Ecto neural progenitor cell (in vitro differentiated cells): ENCODE measurements at places on chromosomes 13 and 19.

DNA sequence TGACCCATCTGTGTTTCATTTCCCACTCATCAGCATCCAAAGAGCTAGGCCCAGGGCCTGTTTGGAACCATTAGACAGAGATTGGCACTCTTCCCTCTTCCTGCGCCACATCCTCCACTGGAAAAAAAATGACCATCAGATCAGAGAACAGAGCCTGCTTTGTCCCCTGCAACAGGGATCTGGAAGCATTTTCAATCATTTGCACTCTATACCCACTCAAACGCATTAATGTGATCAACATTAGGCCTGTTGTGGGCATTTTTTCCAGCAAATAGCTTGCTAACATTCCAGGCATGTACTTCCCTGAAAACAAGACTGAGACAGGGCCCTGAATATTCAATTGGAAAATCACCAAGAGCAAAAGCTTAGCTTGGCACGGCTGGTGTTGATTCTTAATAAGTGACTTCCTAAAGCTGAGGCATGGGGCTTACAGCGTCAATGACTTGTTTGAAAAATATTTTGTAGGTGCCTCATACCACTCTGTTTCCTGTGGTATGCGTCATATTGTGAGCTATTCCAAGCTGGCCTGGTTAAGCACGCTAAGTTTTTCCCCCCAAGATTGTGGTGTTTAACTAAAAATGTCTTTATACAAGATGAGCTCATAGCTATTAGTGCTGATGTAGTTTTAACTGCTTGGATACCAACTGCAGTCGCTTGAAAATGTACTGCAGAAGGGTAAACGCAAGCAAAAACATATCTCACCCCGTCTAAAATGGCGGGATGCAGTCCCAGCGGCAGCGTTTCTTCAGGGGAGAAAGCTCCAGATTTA, 404.4 kb downstream of the SPRY2 start:
- DNase-seq, result no peak

GRCh38 chr13:31413516-31413915, 213.7 kb downstream of the B3GLCT start:
- DNase-seq, result no peak

DNA sequence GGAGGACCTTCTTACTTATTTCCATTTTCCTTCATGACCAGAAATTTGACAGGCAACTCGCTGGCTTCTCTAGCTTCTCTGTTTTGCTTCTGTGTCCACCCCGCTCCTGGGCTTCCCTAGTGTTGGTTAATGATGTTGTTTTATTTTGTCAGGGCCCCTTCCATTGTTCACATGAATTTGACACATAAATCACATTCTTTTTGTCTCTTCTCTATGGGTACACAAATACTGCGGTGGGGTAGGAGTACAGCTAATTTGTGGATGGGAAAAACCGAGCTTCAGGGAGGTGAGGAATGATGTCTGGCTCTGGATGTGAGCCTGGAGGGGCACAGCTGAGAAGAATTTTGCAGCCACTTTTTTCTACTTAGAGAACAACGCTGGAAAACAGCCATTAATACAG, 199.8 kb downstream of the DNAJC15 start:
- no peak for DNase-seq

DNA sequence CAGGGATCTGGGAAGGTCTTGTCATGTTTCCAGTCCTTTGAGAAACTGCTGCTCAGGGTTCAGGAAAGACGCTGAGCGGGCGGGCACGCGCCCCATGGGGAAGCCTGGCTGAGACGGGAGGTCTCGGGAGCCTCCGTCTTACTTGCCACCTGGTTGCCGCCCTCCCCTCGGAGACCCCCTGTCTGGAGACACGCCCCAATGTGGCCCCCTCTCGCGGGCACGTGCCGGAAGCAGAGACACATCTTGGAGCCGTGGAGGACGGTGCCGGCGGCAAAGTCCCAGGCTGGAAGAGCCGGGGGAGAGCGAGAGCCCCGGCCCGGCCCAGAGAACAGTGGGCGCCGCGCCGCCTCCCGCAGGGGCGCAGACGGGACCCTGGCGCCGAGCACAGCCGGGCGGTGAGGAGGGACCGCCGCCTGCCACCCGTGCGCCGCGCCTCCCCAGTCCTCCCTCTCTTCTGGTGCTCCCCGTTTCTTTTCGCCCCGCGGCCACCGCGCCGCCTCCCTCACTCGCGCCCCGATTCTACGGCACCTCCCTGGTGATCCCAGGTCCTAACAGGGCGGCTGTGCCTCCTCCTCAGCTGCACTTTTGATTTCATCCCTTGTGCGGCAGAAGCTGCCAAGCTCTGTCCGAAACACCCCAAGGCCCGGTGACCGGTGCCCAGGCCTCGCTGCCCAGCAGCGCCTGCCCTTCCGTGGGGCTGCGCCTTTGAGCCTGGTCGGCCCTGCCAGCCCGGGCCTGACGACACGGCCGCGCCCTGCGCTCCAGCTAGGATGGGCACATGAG, 15.5 kb downstream of the GJB2 start:
- no peak for DNase-seq

GRCh38 chr13:76378767-76379166, 507.4 kb downstream of the KCTD12 start:
- no peak for DNase-seq

GRCh38 chr13:98900442-98900841, 77.4 kb downstream of the DOCK9 start:
- no peak for DNase-seq

GRCh38 chr13:107462501-107462900, 752.8 kb downstream of the LIG4 start:
- no peak for DNase-seq

GRCh38 chr19:1183543-1184172, 9.6 kb upstream of the SBNO2 start:
- DNase-seq, result peak; percentile 57

DNA sequence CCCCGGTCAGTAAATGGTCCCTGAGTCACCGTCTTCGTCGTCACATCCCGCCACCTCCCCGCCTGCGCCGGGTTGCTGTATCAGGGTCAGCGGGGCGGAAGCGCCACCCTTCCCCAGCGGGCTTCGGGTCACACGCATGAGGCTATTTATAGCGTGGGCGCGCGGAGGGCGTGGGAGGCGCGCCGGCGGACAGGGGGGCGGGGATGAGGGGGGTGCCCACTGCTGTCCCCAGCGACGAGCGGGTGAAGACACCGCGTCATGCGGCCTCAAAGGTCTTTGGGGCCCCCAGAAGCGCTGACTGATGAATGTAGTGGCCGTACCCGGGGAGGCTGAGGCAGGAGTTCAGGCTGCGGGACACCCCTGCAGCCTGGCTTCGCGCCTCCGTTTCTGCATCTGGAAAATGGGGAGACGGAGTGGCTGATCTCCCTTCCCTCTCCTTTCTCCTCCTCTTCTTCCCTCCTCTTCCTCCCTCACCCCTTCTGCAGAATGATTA, 7.9 kb downstream of the UNC13A start:
- peak; percentile 65 for DNase-seq

DNA sequence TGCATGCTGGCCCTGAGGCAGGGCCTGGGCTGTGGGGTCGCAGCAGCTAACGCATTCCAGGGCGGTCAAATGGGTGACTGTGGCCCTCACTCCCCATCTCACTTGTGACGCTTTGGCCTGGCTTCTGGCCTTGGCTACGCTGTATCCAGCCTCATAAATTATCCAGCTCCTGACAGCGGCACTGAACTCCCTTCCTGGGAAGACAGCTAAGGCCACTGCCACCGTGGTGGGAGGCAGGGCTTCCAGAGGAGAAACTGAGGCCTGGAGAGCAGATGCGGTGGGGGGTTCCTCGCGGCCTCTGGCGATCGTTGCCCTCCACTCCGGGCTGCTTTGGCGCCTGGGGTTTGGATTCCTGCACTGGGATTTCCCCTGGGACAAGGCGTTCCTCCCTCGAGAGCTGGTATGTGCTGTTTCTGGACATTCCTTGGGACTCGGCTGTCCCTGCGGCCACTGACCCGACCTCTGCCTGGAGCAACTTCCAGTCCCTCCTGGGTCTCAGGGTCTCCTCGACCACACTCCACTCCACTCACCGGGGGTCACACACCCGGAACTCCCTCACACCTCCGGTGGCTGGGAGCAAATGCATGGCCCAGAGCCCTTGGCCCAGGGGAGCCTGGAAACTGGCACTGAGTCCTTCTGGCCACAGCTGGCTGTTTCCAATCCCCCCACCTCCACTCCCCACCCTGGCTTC, 3.4 kb downstream of the TBXA2R start:
- no peak for DNase-seq

DNA sequence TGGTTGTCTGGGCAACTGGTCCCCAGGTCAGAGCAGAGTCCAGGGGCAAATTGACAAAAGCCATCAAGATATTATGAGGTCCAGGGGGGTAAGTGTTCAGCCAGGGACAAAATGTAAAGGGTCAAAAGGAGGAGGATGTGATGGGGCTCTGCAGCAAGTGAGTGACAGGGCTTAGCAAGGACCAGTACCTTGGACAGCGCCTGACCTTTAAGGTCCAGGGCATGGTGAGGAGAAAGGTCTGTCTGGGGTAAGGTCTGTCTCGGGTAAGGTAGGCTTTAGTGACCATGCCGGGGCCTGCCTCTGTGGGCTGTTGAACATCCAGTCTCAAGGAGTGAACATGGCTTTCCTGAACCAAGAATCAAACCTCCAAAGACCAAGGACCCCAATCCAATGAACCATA, 6.3 kb upstream of the ZNF358 start:
- DNase-seq, result no peak

GRCh38 chr19:14814982-14815652, 19.9 kb downstream of the OR7A5 start:
- DNase-seq, result no peak

DNA sequence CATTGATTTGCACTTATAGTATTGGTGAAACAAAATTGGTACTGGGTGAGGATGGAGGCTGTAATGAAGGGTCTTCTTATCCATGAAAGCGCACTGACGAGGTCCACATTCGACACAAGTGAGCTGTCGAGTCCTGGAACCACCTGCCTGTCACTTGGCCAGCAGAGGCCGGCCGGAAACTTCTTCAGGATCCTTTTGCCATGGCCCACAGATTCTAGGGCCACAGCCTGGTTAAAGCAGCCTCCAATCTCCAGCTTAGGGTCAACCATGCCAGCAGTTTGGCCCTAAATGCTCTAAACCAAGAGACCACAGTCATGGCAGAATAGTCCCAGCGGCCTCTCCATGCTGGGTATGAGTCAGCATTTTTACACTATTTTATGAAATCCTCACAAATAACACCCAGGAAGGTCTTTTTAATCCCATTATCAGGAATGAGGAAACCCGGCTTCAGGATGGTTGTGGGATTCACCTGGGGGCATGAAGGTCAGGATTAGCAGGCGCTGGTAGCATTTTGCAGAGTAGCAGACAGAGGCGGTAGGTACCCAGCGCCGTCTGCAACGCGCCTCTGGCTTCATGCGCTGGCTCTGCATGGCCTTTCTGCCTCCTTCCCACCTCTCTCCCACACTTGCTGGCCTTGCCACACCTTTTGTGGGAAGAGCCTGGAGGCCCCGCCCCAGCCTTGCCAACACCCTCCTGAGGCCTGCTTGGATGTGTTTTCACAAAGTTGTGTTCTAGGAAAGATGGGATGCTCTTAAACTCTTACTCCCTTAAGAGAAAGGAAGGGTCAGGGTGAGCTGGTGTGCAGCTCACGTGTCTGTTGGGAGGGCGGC, 15.2 kb downstream of the GAS6 start:
- peak; percentile 42 for DNase-seq

DNA sequence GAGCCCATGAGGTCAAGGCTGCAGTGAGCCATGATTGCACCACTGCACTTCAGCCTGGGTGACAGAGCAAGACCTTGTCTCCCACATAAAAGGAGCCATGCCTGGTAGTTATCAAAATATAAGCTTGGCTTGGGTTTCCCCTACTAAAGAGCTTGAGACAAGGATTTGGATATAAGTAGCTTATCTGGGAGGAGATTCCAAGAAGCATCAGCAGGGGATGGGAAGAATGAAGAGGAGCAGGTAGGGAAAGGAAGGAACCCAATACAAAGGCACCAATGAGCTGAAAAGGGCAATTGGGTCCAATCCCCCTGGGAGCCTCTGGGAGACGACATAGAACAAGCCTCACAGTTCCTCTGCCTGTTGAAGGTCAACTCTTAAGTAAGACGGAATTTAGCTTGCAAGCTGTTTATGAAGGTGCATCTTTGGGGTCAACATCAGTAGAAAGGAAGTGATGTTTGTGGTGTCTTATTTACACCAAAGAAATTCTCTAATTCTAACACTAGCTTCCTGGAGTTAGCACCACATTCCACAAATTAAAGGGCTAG, 7.4 kb upstream of the CLEC4G start:
- no peak for DNase-seq

GRCh38 chr13:111530137-111530870, 209.9 kb downstream of the TEX29 start:
- DNase-seq, result peak; percentile 46

GRCh38 chr13:37806666-37807065, 62.9 kb downstream of the TRPC4 start:
- DNase-seq, result no peak

- no peak for DNase-seq
These were observed 7.0 kb upstream of the ZNF550 start for GRCh38 chr19:57566396-57567265.

- DNase-seq, result no peak
These were observed 238.2 kb upstream of the HTR2A start for GRCh38 chr13:47134939-47135489.

GRCh38 chr13:20131057-20131832, 29.6 kb downstream of the GJA3 start:
- DNase-seq, result no peak

DNA sequence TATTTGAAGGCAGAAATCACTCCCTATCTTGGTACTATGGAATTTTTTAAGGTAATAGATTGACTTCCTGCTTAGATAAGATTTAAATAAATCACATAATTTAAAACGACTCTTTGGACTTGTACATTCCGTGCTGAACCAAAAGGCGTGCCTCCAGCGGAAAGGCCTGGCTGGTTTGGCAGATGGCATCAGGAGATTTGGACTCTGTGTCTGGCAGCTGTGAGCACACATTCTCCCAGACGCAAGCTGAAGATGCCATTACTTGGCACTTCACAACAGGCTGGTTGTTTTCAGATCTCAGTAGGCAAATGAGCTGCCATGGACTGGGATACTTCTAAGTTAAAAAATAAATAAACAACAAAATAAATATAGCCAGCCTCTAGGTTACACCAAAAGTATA, 104.5 kb upstream of the SLC15A1 start:
- DNase-seq, result no peak

- no peak for DNase-seq
These were observed 855 bp downstream of the ATP12A start for GRCh38 chr13:24680921-24681604.

GRCh38 chr19:55454787-55455243, 6.6 kb downstream of the ISOC2 start:
- no peak for DNase-seq

- no peak for DNase-seq
These were observed 94.7 kb downstream of the PTPRS start for GRCh38 chr19:5245631-5246553.

DNA sequence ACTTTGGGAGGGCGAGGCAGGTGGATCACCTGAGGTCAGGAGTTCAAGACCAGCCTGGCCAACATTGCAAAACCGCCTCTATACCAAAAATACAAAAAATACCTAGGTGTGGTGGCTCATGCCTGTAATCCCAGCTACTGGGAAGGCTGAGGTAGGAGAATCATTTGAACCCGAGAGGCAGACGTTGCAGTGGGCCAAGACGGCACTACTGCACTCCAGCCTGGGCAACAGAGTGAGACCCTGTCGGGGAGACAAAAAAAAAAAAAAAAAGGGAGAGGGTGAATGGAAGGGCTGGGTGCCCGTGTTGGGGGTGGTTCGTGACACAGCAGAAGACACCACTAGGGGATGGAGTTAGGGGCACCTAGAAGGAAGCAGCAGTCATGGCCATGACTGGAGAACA, 10.8 kb downstream of the CFD start:
- DNase-seq, result no peak

GRCh38 chr19:8158411-8159074, 9.2 kb upstream of the FBN3 start:
- no peak for DNase-seq
